ENCODE measurements at places on chromosomes 4 and X.

DNA sequence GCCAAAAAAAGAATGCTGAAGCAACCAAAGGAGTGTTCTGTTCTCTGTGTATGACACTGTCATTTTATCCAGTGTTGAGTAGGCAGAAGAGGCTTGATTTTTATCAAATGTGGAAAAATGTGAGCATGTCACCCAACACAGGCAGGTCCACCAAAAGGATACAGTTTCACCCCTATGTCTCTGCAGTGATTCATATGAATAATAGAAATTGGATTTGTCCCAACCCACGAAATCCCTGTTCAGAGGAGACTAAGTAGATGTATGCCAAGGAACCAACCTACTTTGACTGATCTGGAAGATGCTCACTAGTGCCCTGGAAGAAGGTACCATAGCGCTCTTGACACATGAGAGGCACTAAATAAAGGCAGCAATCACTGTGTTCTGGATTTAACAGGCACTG is 72.5 kb downstream of the FGF13 start:
- H3K4me3 ChIP-seq = no peak overlapping the region
- H3K4me1 ChIP-seq = no peaks in the 10 kb centered on the region
- H3K27ac ChIP-seq = no peak overlapping the region
- H3K27me3 ChIP-seq = no peaks in the 10 kb centered on the region

GRCh38 chr4:57234252-57234775 is 124.1 kb upstream of the IGFBP7 start:
- no peaks in the 10 kb centered on the region for H3K4me1 ChIP-seq
- no peak overlapping the region for H3K27ac ChIP-seq
- H3K36me3 ChIP-seq = no peaks in the 10 kb centered on the region
- no peak overlapping the region for H3K4me3 ChIP-seq

DNA sequence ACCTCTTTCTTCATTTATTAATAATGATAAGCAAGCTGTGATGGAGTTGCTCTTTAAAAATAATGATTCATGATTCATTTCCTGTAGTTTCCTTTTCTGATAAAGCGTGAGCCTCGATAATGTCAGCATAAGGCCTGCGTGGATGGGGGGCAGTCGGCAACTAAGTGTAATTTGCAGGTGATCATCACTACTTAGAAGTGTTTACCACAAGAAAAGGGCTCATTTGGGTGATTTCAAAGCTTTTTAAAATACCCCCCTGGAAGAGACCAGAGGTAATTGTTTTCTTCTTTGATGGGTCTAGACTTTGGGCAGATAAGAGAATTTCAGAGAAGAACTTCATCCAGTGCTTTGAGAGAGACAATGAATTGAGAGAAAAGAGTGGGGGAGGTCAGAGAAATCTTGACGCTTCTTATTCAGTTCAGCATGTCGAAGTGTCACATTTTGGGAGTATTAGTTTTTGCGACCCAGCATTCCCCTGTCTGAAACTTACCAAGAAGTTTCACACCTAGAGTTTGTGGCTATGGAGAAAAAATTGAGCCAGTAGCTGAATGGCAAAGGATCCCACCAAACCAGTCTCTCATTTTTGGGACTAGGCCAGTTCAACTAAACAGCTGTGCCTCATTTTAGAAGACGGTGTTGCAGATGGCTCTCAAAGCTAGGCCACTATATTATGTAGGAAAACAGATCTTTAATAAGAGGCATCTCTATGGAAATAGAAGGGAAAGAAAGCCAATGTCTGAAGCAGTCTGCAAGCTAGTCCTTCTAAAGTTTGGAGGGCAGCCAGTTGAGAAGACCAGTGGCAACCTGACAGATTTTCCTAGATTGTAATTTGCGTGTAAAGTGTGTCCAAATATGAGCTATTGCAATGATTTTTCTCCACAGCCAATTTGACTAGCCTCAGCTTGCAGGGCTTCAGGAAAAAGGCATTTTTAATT is 171.0 kb upstream of the PPP1R2C start:
- no peaks in the 10 kb centered on the region for H3K4me1 ChIP-seq
- H3K36me3 ChIP-seq = no peaks in the 10 kb centered on the region
- no peak overlapping the region for H3K4me3 ChIP-seq
- H3K27me3 ChIP-seq = no peaks in the 10 kb centered on the region
- no peak overlapping the region for H3K27ac ChIP-seq

DNA sequence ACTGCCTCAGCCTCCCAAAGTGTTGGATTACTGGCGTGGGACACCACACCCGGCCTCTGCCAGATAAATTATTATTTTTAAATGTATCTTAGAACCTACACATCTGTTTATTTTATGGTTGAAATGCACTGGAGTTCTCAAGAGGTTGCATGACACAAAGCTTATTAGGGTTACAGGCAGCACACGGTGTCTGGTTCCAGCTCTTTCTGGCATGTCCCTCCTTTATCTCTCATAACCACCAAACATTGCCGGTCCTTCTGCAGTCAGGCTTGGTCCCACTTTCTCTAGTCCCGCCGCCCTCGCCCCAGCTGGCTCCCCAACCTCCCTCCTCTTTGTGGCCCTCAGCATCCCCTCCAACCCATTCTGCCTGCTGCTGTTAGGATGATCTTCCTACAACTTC is 39.7 kb upstream of the SPRY1 start:
- no peaks in the 10 kb centered on the region for H3K27me3 ChIP-seq
- no peak overlapping the region for H3K4me3 ChIP-seq
- DNase-seq = no peak
- H3K27ac ChIP-seq = no peak overlapping the region

- H3K4me3 ChIP-seq = no peak overlapping the region
- H3K36me3 ChIP-seq = no peaks in the 10 kb centered on the region
- H3K27ac ChIP-seq = no peak overlapping the region
- DNase-seq = no peak
- no peaks in the 10 kb centered on the region for H3K4me1 ChIP-seq
Observed at GRCh38 chrX:153628129-153628528, 18.9 kb upstream of the DUSP9 start.

- no peak overlapping the region for H3K27ac ChIP-seq
- H3K27me3 ChIP-seq = no peaks in the 10 kb centered on the region
- H3K36me3 ChIP-seq = peaks cover 8% of the 10 kb centered on the region
Observed at GRCh38 chr4:949656-950055, 17.4 kb downstream of the TMEM175 start.

GRCh38 chr4:61308033-61308432 is 107.9 kb downstream of the ADGRL3 start:
- no peaks in the 10 kb centered on the region for H3K36me3 ChIP-seq
- H3K4me1 ChIP-seq = no peaks in the 10 kb centered on the region
- H3K27me3 ChIP-seq = no peaks in the 10 kb centered on the region
- H3K4me3 ChIP-seq = no peak overlapping the region
- DNase-seq = no peak

GRCh38 chr4:1012034-1012739 is 761 bp downstream of the FGFRL1 start:
- peak; percentile 81 for DNase-seq
- H3K36me3 ChIP-seq = no peaks in the 10 kb centered on the region
- peaks cover 19% of the 10 kb centered on the region for H3K4me1 ChIP-seq
- H3K4me3 ChIP-seq = peak overlapping the region; percentile 60
- peaks cover 3% of the 10 kb centered on the region for H3K27me3 ChIP-seq

DNA sequence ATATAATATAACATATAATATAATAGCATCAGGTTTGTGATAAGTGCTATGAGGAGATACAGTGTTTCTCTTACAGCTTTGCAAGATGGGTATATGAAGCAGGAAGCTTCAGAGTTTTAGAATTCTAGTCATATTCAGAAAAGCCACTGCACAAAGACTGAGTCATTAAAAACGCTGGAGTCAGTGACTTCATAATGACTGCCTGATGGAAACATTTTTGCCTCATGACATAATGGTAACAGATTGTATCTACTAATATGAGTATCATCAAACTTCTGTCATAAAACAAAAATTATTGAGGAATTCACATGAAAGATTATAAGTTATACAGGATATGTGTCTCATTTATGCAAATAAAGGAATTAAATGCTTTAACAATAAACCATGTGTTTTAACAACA is 46.8 kb downstream of the EPHA5 start:
- H3K36me3 ChIP-seq = no peaks in the 10 kb centered on the region
- H3K4me1 ChIP-seq = no peaks in the 10 kb centered on the region
- H3K27me3 ChIP-seq = no peaks in the 10 kb centered on the region
- no peak for DNase-seq
- H3K4me3 ChIP-seq = no peak overlapping the region

GRCh38 chr4:83947830-83948193 is 411.9 kb downstream of the GPAT3 start:
- H3K36me3 ChIP-seq = no peaks in the 10 kb centered on the region
- H3K27me3 ChIP-seq = no peaks in the 10 kb centered on the region
- no peak overlapping the region for H3K4me3 ChIP-seq
- H3K27ac ChIP-seq = no peak overlapping the region
- DNase-seq = no peak

- no peaks in the 10 kb centered on the region for H3K36me3 ChIP-seq
- no peaks in the 10 kb centered on the region for H3K27me3 ChIP-seq
- no peaks in the 10 kb centered on the region for H3K4me1 ChIP-seq
- no peak overlapping the region for H3K27ac ChIP-seq
Observed at GRCh38 chrX:99394456-99394855, 1015.6 kb downstream of the PCDH19 start.

DNA sequence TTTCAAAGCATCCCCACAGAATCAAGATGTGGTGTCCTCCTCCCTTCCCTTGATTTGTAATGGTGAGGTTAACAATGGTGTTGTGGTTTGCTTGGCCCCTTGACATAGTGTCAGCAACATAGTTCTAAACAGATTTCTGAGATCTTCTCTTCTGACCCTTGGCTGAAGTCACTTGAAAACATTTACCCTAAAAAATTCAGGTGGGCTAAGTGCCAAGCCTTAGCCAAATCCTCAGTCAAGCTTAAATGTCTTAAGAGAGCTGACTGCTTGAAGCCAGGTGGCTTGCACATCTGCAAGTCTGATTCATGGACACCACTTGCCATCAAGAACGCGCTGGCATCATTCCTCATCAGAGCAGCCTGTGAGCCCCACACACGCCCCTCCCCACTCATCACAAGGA is 173.2 kb downstream of the MGST2 start:
- no peak overlapping the region for H3K4me3 ChIP-seq
- no peak overlapping the region for H3K27ac ChIP-seq
- no peak for DNase-seq
- no peaks in the 10 kb centered on the region for H3K36me3 ChIP-seq
- no peaks in the 10 kb centered on the region for H3K27me3 ChIP-seq

DNA sequence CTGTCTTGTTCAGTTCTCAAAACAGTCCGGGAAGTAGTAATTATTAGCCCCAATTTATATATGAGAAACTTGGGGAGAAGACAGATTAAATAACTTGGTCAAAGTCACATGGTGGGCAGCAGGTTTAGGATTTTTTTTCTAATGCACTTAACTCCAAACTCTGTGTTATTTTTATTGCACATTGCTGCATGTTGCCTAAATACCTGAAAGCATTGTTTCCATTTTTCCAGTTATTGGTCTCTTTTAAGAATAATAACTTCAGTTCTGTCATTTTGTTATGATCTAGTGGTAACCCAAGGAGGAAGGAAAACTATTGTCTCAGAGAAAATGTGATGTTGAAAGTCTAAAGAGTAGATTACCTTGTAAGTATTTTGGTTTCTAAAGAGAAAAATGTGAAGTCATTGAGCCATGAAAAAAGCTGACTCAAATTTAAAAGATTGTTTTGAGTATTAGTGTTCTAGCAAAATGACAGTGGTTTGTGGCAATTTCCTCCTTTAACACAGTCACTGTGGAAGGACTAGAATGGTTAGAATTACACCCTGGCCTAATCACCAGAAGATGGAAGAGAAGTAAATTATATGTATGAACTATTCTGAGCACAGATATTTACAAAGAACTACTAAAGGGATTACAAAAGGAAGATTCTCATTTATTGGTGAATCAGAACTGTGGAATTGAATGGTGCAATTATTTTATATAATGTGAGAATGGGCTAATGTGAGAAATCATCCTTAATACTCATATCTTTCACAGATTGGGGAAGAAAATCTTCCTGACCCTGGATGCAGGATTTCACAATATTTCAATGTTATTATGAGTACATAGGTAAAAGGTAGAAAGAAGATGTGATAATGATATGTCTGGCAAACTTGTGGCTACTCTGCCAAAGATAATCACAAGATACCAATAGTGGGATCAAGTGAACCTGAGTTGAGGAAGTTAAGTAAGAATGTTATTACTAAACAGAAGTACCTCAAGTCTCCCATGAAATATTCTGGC is 21.7 kb upstream of the CXCL8 start:
- no peaks in the 10 kb centered on the region for H3K27me3 ChIP-seq
- H3K36me3 ChIP-seq = no peaks in the 10 kb centered on the region
- no peak overlapping the region for H3K4me3 ChIP-seq
- DNase-seq = no peak

DNA sequence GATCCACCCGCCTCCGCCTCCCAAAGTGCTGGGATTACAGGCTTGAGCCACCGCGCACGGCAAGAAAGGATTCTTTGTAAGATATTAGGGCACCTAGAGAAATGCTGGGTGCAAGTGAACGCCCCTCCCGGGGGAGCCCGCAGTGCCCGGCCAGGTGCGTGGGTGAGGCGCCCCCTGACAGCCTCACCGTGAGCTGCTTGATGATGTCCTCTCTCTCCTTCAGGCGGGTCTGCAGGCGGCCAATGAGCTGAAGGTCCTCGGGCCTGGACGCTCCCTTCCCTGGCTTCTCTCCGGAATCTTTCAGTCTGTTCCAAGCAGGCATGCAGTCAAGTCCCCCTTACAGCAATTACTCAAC is 21.9 kb downstream of the MED28 start:
- H3K4me3 ChIP-seq = no peak overlapping the region
- no peaks in the 10 kb centered on the region for H3K4me1 ChIP-seq
- peaks cover 41% of the 10 kb centered on the region for H3K36me3 ChIP-seq

All from upper lobe of right lung (tissue), 1 donor.